ENCODE measurements at places on chromosomes 11 and 22.

- DNase-seq: no peak
Measured at GRCh38 chr11:42890773-42891172, 421.0 kb upstream of the API5 start.

DNA sequence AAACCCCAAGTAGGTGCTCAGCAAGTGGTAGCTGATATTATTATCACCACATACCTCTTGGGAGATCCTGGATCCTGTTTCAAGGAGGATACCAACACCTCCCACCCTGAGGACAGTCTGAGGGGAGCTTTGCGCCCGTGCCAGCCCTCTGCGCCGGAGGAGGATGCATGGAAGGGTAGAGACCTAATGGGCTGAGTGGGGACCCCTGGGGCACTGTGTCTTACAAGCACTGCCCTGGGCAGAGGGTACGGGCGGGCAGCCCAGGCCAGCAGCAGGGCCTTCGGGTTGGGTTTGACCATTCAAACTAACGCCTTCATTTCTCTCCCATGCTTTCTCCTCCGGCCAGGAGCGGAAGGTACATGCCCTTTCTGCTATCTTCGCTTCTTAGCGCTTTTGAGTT lies 26.3 kb downstream of the MYBPC3 start:
- DNase-seq: no peak

- no peak for DNase-seq
Measured at GRCh38 chr11:77036398-77036797, 2.2 kb downstream of the B3GNT6 start.

DNA sequence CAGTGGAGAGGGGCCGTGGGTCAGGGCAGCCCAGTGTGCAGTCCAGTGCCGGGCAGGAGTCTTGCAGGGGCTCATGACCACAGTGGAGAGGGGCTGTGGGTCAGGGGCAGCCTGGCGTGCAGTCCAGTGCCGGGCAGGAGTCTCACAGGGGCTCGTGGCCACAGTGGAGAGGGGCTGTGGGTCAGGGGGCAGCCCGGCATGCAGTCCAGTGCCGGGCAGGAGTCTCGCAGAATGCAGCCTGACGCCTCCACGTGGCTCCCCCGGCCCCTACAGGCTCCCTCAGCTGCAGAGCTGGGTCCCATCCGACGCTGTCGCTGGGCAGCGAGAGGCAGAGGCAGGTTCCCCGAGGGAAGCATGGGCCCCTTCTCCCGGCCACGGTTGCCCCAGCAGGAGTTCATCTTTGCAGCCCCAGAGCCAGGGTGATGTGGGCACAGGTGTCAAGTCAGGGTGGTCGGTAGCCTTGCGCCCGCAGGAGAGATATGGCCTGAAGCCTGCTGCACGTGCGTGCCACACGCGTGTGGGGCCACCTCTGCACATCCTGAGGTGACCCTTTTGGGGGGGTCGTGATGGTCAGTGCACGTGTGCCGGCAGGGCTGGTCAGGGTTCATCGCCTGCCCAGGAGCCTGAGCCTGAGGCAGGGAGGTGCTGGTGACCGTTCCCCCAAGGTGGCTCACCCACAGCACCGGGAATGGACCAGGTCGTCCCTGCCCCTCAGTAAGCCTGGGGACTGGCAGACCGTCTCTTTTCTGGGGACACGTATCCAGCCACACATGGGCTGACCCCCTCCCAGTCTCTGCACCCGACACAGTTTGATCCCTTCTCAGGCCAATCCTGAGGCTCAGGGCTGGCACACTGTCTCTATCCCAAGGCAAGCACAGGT lies 2.9 kb downstream of the IFITM5 start:
- DNase-seq: no peak

- DNase-seq: no peak
Measured at GRCh38 chr22:23211622-23212021, 31.3 kb downstream of the BCR start.

DNA sequence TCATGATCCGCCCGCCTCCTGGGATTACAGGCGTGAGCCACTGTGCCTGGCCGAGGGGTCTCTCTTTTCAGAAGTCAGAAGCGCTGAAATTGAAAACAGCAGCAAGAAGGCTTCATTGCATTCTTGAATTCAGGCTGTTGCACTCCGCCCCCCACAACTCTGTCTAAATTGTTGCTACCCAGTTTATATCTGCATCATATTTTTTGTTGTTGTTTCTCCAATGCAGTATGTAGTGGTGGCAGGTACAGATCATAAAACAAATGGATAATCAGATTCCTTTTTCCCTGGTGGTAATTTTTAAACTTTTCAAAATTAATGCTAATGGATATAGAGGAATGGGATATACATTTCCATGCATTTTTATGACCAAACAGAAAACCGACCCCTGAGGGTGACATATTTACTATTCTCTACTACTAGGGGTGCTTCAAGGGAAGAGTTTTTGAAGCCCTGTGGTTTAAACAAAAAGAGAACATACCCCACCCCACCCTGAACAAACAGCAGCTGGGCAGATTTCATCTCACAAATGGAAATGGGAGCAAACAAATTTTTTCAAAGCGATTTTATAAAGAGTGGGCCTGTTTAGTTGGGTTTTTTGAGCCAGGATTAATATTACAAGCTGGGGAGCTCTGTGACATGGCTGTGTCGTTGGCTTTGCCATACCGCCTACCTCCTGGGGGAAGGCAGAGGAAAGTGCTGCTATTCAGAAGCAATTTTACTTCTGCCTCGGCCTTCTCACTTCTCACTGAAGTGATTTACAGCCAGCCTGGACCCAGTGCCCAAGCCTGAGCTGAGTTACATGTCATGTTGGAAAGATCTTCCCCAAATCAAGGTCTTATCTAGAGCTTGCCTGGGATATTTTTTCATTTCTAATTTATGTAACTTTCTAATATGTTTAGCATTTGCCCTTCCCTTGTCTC lies 16.0 kb upstream of the TMA7B start:
- no peak for DNase-seq

GRCh38 chr11:122209619-122210366 lies 93.8 kb upstream of the BLID start:
- peak; percentile 57 for DNase-seq
